D341Med (cell line): ENCODE measurements at places on chromosomes 5 and 9.

DNA sequence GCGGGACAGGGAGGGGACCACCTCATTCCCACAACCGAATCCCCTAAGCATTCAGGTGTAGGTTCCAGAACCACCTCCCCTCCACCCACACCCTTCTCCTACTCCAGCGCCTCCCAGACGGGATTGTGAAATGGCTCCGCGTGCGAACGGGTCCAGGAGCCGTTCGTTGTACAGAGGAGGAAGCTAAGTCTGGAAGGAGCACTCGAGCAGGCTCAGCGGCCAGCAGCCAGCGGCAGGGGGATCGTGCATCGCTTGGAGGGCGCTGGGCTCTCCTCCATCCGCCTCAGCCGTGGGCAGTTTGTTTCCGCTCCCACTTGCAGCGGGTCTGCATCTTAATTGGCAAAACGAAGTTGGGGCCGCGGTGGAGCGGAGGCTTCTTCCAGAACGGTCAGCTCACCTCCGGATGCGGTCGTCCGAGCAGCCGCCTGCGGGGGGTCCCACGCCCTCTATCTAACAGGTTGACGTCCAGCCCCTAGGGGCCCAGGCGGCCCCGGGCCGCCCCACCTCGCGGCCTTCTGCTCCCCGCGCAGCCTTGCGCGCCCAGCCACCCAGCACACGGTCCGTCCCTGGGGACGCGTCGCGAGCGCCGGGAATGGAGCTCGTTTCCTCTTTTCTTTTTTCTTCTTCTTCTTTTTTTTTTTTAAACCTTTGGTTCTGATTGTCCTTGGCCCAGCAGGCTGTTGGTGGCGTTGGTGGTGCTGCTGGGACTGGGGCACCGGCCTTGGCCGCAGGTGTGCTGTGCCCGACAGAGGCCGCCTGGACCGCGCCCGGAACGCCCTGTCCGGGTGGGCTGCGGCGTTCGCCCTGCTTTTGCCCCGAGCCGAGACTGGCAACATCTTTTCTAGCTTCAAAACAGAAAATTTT is 3.9 kb upstream of the BARX1 start:
- DNase-seq, result peak; percentile 36

GRCh38 chr9:103530934-103531333 is 535.8 kb downstream of the CYLC2 start:
- DNase-seq, result no peak

GRCh38 chr5:5347442-5347841 is 75.0 kb upstream of the ICE1 start:
- DNase-seq, result no peak

GRCh38 chr5:67537439-67538148 is 341.0 kb upstream of the CD180 start:
- DNase-seq, result no peak

DNA sequence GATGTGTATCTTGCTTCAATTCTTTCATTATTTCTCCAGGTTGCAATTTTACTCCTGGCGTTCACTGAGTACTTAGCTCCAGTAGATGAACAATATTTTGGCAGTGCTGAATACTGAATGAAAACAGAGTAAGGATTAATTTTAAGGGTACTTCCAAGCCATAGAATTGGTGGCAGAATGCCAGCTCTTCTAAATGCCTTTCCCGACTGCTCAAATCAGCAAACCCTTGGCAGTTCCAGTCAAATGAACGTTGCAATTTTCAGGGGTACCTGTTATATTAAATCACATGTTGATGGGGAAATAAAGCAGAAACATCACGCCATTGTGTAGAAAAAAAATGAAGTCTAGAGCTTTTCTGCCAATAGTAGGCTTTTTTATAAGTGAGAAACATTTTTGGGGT is 282.4 kb upstream of the RPS23 start:
- DNase-seq, result no peak
